ENCODE measurements at places on chromosomes 6 and 20.

- DNase-seq, result no peak
These were observed 30.0 kb downstream of the BEND6 start for GRCh38 chr6:56984884-56985283.

DNA sequence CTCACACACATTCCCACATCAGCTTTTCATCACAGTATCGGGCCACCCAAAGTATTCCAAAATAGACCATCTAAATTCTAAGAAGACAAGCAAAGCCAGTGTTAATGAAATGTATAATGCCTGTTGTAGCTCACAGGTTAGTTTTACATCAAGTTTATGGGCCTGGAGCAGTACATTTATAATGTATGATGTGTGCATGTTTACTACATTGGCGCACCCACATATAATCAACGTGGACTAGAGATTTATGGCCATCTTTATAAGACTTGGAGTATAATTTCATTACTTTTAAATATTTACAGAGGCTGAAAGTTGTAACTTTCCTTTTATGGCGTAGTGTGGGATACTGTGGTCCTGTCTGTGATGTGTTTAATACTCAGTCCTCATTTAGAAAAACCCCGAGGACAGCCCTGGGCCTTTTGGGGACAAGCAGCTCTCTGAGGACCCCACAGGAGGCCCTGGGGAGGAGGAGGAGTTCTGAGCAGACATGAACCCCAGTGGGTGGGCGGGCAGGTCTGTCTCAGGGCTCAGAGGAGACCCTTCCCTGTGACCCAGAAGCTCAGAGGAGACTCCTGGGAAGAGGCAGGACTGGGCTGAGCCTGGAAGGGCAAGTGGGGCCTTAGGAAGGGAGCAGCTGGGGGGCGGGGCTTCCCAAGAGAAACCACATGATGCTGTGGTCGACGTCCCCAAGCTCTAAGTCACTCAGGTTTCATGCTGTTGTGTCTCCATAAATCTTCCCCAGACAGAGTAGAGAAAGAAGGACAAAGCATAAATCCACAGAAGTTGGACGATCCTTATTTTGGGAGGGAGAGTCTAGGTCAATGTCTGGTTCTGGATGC, 232.1 kb downstream of the PREX1 start:
- no peak for DNase-seq

DNA sequence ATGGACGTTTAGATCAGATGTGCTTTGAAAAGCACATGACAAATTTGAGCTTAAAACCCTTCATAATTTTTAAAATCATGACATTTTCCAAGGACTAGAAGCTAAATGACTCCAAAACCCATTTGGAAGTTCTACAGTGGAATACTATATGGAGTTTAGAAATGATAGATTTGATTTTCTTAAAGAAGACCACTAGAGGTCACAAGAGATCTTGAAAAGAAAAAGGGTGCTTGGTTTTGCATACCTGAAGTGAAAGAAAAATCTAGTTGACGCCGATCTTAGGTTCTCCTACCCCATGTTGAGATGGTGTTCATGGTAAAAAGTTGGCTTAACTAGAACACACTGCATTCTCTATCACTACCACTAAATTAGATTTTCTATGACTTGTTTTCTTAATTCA, 31.5 kb downstream of the CFAP61 start:
- DNase-seq, result no peak

DNA sequence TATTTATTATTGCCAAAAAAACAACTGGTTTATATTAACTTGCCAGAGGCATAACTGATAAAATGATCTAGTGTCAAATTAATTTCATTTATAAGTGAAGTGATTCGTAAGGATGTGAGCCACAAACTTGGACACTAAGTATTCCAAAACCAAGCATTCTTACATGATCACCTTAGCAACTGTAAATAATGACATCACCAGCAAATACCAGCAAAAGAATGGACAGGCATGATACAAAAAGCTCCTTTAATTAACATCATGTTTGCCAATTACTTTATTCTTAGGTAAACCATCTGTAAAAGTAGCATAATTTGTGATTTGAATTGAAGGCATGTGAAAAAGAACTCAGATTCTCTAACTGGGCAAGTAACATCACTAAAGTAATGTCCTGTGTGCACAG, 17.2 kb upstream of the FNDC1 start:
- no peak for DNase-seq

GRCh38 chr6:161091151-161091550, 99.6 kb downstream of the MAP3K4 start:
- no peak for DNase-seq

Data from stimulated activated CD4-positive, alpha-beta T cell treated with anti-CD3 and anti-CD28 coated beads, Interleukin-2, amount 100 ng/mL, for 24 hours (primary cell).